CD4-positive, CD25-positive, alpha-beta regulatory T cell (primary cell): ENCODE measurements at places on chromosomes 6 and 20.

DNA sequence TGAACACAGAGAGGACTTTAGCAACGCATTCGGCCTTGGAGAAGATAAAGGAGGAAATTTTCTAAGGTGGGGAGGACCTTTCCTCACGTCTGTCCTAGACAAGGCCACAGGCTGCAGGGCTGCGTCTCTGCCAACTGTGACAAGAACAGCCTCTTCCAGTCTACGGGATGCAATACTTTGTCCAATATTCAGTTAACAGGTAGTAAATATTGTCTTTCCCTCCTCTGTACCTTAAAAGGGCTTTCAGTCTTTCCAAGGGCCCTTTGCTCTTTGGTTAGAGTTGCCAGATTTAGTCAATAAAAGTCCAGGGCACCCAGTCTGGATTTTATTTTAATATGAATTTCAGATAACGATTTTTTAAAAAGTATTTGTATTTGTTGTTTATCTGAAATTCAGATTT, 78.2 kb downstream of the ELOVL4 start:
- no peak for DNase-seq

DNA sequence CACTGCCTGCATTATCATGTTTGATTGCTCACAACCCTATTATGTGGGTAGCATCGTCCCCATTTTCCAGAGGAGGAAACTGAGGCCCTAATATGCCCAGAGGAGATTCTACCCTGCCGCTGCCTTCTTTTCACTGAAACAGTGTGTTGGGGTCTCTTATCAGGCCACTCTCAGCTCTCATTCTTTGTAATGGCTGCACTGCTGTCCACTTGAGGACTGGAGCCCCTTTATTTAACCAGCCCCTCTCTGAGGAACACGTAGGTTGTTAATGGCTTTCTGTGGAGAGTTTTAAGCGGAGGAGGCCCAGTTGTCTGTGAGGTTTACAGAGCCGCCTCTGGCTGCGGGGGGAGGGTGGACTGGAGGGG, 32.5 kb downstream of the SRC start:
- DNase-seq = no peak

DNA sequence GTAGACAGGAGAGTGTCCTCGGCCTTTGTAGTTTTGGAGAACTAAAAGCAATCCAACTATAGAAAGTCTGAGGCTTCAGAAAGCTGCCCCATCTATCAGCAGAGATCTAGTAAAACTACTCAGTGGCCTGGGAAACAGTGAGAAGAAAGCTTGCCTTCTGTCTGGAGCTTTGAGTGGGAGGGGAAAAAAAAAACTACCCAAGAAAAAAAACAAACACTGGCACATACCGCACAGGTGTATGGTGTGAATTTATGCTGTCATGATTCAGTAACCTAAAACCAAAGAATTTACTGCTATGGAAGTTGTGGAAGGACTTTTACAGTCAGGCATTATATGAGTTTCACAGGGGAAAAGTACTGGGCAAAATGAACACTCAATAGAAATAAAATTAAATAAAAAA, 280.5 kb downstream of the ADGRB3 start:
- DNase-seq = no peak

- no peak for DNase-seq
These were observed 20.6 kb downstream of the CNBD2 start for GRCh38 chr20:35988910-35989463.

- DNase-seq = no peak
These were observed 9.5 kb downstream of the YWHAB start for GRCh38 chr20:44894959-44895358.

GRCh38 chr6:22112461-22112860, 184.4 kb downstream of the PRL start:
- DNase-seq = no peak

DNA sequence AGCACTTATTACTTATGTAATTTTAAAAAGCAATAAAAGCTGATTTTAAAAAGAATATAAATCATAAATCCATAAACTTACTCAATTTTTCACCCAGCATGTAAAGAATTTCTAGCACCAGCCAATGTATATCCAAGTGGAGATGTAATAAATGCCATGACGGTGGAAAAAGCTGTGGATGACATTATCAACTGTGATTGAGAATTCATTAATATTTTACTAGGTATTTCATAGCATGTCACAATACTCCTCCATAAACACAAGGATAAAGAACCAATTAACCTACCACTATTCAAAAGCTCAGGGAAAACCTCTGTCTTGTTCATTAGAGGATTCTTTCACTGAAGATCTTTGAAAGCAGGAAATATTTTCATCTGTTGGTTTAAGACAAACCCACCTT, 13.2 kb downstream of the MMS22L start:
- DNase-seq = no peak
